ENCODE measurements at places on chromosomes 12 and 14. TPM values are rescaled to one million over a fixed set of nuclear protein-coding genes. Genes with fewer than 3 reads are reported as not detected.

MBD6 gene
- total RNA-seq, result 153 TPM

GPR84 gene
- 7.5 TPM for total RNA-seq

DNA sequence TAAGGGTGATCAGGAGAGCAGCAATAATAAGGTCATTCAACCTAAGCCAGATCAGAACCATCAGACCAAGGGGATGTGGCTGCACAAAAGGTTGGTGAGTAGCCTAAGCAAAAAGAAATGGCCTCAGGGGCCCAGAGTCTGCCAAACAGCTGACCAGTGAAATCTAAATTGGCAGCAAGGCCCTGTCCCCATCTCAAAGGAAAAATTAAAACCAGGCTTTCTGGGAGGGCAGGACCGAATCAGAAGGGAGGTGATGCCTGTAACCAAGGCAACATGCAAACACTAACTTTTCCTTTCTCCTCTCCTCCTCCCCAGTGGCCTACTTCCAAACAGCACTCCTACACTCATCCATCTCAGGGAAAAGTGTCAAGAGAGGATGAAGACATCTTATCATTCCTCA lies 256.4 kb downstream of the NUAK1 start:
- no peaks in the 10 kb centered on the region for H3K4me1 ChIP-seq
- DNase-seq, result no peak
- no peak overlapping the region for H3K4me3 ChIP-seq
- no peaks in the 10 kb centered on the region for H3K36me3 ChIP-seq
- H3K27ac ChIP-seq, result no peak overlapping the region

PPM1A gene
- 53.5 TPM for total RNA-seq

GRCh38 chr12:24919346-24920001 lies 29.4 kb downstream of the BCAT1 start:
- no peaks in the 10 kb centered on the region for H3K27me3 ChIP-seq
- no peaks in the 10 kb centered on the region for H3K4me1 ChIP-seq
- DNase-seq, result no peak
- no peak overlapping the region for H3K4me3 ChIP-seq
- H3K36me3 ChIP-seq, result no peaks in the 10 kb centered on the region
- H3K27ac ChIP-seq, result no peak overlapping the region

All from spleen (tissue), 13 donors.